ENCODE measurements at places on chromosomes 5 and 9.
A peak's percentile ranks its signal among the peaks of the same experiment; 100 is the strongest.

GRCh38 chr5:73378070-73378469 lies 70.5 kb downstream of the FOXD1 start:
- DNase-seq: no peak

DNA sequence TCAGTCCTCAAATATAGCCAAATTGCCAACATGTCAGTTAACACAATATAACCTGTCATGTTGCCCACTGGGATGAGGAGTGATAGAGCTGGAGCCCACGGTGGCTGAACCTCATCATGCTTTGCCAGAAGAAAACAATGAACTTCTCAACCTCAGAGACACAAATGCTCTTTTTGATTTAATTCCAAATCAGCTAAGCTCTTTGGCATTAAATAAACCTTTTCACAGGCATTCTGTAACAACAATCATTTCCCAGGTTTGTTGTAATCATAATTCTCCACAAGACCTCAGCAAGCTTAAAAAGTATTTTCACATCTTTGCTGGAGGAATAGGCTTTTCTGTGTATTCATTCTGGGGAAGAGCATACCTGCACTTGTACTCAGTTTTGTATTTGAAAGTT lies 830.9 kb downstream of the MAT2B start:
- DNase-seq: no peak

DNA sequence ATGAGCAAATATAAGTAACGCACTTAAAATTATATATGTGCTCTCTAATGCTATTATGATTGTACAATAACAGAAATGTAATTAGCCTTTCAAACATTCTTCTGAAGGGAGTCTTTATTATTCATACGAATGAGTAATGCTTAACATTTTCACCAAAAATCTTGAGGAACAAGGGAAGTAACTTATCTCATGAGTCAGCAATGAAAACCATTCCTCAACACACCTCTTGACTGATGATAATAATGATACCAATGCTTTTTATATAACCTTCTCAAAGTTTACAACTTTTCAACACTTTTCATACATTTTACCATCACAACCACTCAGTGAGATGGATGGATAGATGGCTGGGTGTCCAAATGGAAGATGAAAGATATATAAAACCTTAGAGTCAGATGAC lies 369.3 kb downstream of the BNC2 start:
- no peak for DNase-seq

GRCh38 chr5:68116868-68117411 lies 98.6 kb upstream of the PIK3R1 start:
- no peak for DNase-seq

- no peak for DNase-seq
Measured at GRCh38 chr9:108474356-108474755, 381.4 kb downstream of the ACTL7B start.

DNA sequence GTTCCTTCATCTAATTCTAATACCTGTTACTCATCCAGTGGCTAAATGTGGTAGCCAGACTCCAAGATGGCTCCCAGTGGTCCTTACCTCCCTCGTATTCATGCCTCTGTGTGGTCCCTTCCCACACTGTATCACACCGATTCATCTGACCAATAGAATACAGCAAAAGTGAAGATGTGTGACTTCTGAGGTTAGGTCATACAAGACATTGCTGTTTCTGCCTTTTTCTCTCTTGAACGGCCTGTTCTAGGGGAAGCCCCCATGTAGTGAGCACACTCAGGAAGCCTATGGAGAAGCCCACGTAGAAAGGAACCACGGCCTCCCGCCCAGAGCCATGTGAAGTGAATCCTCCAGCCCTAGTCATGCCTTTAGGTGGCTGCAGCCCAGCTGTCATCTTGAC lies 9.4 kb upstream of the C5 start:
- DNase-seq: no peak

DNA sequence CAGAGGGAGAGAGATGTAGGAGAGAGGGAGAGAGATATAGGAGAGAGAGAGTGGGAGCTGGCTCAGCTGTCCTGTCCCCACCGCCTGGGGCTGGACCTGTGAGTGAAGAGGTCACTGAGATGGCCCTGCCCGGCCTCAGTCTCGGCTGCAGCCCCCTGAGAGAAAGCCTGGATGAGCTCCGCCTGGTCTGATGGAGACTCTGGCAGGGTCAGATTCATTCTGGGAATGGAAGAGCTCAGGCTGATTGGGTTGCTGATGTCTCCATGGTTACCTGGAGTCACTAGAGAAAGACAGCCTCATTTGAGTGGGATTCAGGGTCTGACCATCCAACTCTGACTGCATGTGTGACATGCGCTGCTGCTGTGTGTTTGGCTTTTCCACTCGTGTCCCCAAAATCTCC lies 27.1 kb upstream of the SEMA4D start:
- DNase-seq: no peak

- no peak for DNase-seq
Measured at GRCh38 chr5:24439465-24439864, 205.3 kb downstream of the CDH10 start.

DNA sequence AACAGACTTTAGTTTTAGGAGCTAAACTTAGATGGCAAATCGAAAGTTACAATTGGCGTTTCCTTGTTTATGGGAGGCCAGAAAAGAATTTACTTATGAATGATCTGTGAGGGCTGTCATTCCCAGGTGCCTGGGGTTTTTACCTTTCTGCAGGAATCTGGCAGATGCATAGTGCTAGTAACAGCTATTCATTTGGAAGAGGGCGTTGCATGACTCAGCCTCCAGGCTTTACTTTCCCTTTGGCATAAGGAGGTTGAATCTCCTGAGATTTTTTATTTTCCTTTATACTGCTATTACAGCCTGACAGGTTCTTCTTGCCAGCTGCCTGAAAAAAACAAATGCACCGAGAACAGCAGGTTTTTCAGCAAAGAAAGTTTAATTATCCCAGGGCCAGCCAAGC lies 30.0 kb downstream of the CARD6 start:
- DNase-seq: no peak

DNA sequence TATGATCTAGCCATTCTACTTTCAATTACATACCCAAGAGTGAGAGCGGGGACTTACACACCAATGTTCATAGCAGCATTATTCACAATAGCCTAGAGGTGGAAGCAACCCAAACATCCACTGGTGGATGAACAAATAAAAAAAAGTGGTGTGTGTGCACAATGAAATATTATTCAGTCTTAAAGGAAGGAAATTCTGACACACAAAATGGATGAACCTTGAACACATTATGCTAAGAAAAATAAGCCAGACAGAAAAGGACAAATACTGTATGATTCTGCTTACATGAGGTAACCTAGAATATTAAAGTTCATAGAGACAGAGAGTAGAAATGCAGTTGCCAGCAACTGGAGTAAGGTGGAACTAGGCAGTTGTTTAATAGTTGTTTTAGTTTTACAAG lies 22.1 kb downstream of the ETF1 start:
- DNase-seq: no peak

- peak; percentile 5 for DNase-seq
Measured at GRCh38 chr5:107486489-107486888, 184.2 kb downstream of the EFNA5 start.

DNA sequence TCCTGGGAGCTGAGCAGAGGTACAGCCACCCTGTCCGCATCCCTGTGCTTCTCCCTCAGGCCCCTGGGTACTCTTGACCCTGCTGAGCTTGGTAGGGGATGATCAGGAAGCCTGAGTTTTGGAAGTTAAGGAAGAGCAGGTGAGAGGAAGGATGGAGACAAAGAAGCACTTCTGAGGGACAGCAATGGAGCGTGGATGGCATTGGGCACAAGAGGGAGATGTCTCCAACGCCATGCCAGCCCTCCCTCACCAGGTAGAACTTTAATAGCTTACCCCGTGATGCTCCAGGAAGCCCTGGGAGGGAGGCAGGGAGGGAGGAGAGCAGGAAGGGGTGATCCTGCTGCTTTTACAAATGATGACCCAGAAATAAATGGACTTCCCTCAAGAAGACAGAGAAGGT lies 29.9 kb upstream of the SMU1 start:
- DNase-seq: no peak

GRCh38 chr5:161385027-161385426 lies 161.5 kb downstream of the GABRB2 start:
- no peak for DNase-seq

GRCh38 chr9:83584995-83585394 lies 37.9 kb upstream of the IDNK start:
- DNase-seq: no peak

GRCh38 chr5:90707698-90708097 lies 149.1 kb downstream of the ADGRV1 start:
- DNase-seq: no peak

- no peak for DNase-seq
Measured at GRCh38 chr5:60978968-60979367, 34.0 kb downstream of the NDUFAF2 start.

DNA sequence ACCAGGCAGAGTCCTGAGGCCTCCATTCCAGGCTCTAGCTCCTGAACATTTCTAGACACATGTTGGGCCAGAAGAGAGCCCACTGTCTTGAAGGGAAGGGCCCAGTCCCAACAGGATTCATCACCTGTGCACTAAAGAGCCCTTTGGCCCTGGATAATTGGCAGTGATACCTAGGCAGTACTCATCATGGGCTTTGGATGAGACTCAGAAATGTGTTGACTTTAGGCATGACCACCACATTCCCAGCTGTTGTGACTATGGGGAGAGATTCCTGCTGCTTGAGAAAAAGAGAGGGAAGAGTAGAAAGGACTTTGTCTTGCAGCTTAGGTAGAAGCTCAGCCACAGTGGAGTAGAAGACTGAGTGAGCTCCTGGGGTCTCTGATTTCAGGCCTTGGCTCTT lies 138.4 kb upstream of the DAPK1 start:
- DNase-seq: no peak

DNA sequence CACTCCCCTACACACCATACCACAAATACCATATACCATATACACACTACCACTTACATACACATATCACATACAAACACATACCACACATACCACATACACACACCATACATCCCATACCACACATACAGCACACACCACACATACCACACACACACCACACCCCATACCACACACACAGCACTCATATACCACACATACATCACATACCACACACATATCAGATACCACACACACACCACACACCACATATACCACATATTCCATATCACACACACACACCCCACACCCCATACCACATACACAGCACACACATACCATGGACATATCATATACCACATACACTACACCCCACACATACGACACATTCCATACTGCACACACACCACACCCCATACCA lies 276.6 kb downstream of the GADD45G start:
- no peak for DNase-seq

- DNase-seq: no peak
Measured at GRCh38 chr9:120324996-120325642, 254.8 kb downstream of the CDK5RAP2 start.

- no peak for DNase-seq
Measured at GRCh38 chr5:91706785-91707520, 323.8 kb upstream of the ARRDC3 start.

DNA sequence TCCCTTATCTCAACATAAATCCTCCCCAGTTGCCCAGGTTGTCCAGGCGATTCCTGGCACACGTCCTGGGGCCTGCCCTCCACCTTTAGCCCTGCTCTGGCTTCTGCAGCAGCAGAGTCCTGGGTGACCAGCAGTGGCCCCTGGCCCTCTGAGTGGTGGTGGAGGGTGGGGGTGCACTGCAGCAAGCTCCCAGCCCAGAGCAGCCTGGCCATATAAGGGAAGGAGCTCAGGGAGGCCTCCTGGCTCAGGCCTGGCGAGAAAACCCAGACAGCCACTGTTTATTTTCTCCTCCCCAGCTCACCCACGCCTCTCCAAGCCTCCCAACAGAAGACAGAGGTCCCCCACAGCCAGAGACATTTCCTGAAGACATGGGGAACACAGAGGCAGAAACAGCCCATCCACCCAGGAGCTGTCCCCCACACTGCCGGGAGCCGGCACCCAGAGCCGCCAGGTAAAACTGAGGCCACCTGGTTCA lies 44.7 kb upstream of the IL17B start:
- DNase-seq: no peak

DNA sequence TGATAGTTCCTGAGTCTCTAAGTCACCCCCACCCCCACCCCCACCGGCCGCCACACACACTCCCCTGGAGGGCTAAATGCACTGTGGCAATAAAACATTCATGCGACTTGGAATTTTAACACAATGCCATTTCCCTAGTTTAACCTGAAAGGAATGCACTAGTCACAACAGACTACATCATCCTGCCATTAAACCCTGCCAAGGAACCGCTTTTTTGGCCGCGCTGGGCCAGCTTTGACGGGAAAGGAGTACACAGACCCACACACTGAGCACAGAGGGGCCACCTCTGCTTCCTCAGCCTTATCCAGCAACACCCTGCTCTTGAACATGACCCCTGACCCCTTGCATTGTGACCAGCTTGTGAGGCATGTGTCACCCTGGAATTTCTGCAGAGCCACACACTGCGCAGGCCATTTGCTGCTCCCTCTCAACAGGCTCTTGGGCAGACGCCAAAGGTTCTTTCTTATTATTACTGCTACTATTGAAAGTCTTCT lies 165.3 kb downstream of the BNC2 start:
- DNase-seq: no peak

- DNase-seq: no peak
Measured at GRCh38 chr5:167837127-167837526, 454.3 kb upstream of the WWC1 start.

- DNase-seq: no peak
Measured at GRCh38 chr5:112647428-112647827, 90.3 kb upstream of the APC start.

DNA sequence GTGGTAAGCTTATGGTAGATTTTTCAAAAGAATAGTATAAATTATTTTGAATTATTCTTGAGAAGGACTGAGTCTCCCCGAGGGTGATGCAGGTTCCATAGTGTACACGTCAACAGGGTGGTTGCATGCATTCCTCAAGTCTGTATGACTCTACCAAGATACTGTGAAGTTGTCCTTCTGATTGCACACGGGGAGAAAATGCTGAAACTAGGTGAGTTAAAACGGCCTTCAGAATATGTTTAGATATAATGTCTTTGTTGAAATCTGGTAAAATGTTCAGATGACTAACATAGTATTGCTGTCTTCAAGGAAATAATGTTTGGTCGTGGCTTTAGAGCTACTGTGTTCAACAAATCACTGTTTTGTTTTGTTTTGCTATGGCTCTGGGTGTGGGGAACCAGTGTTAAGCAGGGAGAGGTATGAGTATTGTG lies 22.4 kb upstream of the TNFAIP8 start:
- no peak for DNase-seq

- DNase-seq: no peak
Measured at GRCh38 chr5:122492675-122493074, 180.6 kb downstream of the SNCAIP start.

GRCh38 chr9:3863111-3863528 lies 337.3 kb upstream of the RFX3 start:
- no peak for DNase-seq

- DNase-seq: no peak
Measured at GRCh38 chr5:117160391-117160790, 585.8 kb upstream of the SEMA6A start.

All from activated CD4-positive, CD25-positive, alpha-beta regulatory T cell treated with anti-CD3 and anti-CD28 coated beads, Interleukin-2, amount 50 U/mL, for 16 hours (primary cell).